ENCODE measurements at places on chromosomes 16 and 17. TPM values are rescaled to one million over a fixed set of nuclear protein-coding genes. Genes with fewer than 3 reads are reported as not detected.
A peak's percentile ranks its signal among the peaks of the same experiment; 100 is the strongest.

Gene IL21R
- 44.4 TPM for total RNA-seq

Gene OR1A1
- not detected for total RNA-seq

GRCh38 chr16:12395268-12395667 lies 408.4 kb downstream of the CPPED1 start:
- no peak for DNase-seq

- no peak for DNase-seq
Observed at GRCh38 chr16:22075776-22076175, 16.6 kb upstream of the VWA3A start.

GRCh38 chr17:867896-868489 lies 85.8 kb downstream of the MRM3 start:
- no peak for DNase-seq

DNA sequence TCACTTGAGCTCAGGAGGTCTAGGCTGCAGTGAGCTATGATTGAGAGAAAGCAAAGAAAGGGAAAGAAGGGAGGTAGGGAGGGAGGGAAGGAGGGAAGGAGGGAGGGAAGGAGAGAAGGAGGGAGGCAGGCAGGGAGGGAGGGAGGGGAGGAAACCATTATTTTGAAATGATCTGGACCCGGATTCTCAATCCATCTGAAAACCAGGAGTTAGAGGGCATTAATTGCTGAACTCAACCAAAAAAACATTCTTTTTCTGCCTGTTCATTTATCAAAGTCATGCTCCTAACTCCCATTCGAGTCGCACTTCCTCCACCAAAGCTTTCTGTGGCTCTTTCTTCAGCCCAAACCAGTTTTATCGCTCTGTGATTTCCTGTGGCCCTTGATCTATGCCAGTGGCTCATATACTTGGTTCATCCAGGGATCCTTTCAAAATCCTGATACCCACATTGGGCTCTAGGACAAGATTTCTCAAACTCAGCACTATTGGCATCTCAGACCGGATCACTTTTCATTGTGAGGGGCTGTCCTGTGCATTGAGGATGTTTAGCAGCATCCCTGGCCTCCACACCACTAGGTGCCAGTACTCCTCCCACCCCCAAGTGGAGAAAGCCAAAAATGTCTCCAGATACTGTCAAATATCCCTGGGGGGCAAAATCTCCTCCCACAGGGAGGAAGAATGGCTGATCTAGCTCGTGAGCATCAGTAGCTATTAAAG lies 38.2 kb downstream of the CMTM4 start:
- DNase-seq = no peak

DNA sequence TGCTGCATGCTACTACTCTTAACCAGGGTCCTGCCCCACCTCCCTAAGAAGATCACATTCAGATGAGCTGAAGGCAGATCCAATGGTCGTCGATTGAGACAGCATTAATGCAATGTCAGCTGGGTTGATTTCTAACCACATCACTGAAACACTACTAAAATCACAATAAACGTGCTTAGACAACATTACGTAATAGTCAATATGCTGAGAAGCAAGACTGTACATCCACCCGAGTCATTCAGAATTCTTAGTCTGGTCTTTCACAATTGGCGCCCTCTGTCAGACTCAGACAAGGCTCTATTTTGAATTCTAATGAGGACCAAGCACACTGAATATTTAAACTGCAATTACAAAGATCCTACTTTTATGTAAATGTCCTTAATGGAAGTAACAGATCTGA lies 205.2 kb downstream of the STX8 start:
- no peak for DNase-seq

DNA sequence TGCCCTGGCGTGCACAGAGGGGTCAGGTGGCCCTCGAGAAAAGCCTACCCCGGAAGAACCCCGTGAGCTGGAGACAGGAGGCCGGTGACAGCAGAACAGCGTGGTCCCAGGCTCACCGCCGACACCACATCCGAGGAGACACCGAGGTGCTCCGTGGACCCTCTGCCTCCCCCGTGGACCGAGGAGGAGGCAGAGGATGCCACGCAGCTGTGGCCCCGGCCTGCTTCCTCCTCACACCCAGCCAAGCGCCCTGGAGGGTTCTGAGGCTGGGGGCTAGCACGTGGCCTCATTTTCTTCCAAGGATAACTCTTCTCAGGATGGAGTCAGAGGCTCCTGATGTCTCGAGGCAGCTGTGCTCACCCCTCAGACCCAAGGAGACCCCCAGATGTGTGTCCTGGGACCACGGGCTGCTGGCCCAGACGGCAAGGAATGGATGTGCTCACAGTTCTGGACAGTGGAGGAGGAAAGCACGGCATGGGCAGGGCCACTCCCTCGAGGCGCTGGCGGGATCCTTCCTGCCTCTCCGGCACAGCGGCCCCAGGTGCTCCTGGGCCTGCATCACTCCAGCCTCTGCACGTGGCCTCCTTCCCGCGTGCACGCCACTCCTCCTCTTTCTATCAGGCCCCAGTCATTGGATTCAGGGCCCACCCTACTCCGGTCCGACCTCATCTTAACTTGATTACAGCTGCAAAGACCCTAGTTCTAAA lies 4.4 kb upstream of the PVALEF start:
- DNase-seq = no peak

DNA sequence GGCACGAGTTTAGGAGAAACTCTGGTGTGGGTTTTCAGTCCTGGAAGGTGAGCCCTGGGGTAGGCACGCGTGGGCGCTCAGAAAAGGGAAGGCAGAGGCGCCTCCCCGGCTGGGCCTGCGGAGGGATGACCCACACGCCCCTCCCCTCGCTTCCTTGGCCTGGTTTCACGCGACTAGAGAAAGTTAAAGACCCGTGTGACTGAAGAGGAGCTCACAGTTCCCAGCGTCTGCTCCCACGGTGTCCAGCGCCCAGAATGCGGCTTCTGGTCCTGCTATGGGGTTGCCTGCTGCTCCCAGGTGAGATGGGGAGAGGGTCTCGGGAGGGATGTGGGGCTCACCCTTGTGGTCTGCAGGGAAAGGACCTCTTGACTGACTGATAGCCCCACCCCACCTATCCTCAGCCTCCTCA lies at the start of gene CD300LG:
CD300LG (plus strand) TSS at position 214 of the 409 bp plus-strand sequence; CDS start at position 255, 41 bp downstream.
- DNase-seq = no peak

Gene GPR139
- not detected for total RNA-seq

Gene NOS2
- total RNA-seq = not detected

Gene HOXB13
- total RNA-seq = not detected

Gene PMP22
- not detected for total RNA-seq

Gene TMEM114
- not detected for total RNA-seq

Gene KRTAP2-1
- not detected for total RNA-seq

Gene RAMP2
- not detected for total RNA-seq

DNA sequence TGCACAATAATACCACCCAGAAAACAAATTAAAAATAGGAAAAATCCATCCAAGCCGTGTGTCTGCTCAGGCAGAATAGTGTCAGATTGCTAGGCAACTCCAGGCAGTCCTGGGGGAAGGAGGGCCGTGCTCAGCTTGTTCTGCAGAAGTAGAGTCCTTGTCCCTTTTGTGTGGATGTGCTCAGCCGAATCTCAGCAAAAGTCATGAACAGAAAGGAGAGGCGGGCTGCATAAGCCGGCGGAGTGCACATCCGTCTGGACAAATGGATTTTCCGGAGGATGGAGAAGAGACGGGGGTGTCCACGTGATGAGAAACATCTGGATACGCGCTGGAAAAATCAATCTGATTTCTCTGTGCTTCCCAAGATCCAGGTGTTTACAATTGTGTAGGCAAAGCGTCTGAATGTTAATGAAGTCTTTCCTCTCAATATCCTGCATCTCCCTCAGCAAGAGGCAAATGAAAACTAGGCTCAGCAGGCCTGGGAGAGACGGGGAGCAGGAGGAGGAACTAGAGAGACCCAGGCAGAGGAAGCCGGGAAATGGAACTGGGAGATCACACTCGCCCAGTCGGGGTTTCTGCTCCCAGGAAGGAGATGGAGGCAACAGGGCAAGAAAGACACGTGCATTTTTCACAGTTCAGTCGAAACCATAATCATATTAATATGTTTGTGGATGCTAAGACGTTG lies 7.7 kb upstream of the RBFOX3 start:
- no peak for DNase-seq

GRCh38 chr16:47599512-47599911 lies 138.4 kb downstream of the PHKB start:
- no peak for DNase-seq

- DNase-seq = no peak
Observed at GRCh38 chr17:36683387-36683786, 82.0 kb downstream of the MRM1 start.

GRCh38 chr16:22023505-22023904 lies 15.6 kb downstream of the MOSMO start:
- DNase-seq = no peak

DNA sequence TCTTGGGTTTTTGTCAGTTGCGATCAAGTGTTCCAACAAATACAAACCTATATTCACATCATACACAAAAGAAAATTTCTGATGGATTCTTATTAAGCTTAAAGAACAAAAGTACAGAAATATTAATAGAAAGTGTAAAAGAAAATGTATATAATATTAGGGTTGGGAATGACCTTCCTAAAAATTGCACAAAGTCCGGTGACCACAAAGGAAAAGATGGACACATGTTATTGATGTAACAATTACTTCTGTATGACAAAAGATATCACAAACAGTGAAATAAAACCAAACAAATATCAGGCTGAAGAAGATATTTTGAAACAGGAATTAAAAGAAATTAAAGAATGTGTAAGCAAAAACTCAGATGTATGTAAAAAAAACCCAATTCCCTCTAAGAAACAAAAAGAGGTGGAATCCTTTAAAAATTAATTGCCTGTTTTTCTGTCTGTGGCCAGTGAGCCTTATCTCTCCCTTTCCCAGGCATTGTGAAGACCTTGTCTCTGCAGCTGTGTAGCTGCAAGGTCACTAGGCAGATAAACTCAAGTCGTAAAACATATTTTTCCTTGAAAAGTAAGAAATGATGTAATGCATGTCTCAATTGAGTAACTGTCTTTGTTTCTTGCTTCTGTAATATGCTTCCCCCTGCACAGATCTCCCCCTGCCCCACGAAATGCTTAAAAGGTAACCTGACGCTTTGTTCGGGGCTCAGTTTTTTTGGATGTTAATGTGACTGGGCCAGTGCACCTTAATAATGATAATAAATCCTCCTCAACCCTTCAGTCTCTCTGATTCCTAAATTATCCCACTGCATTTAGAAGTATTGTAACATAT lies 2.8 kb downstream of the ST6GALNAC1 start:
- DNase-seq = no peak

DNA sequence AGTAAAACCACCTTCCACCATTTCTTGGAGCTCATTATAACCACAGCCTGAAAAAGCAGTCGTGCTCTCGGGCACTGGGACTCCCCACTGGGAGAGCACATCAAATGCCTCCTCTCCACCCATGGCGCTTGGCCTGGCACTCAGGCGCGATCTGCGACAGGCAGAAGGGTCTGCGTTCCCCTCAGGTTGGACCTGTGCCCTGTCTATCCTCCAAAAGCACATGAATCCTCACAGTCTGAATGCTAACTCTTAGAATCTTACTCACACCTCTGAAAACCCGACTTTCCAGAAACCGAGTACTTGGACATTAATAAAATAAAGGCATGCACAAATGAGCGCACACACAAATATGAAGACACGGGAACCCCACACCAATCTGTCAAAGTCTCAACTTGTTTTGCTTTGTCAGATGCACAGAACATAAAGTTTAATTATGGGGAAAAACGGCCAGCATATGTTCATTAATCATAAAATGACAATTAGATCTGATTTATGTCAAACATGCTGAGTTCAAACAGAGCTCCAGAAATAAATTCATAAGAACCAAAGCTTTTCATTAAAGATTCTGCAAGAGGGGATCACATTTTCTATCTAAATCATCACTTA lies 20.5 kb upstream of the FAAP100 start:
- DNase-seq = no peak

- DNase-seq = peak; percentile 79
Observed at GRCh38 chr16:10949424-10949970, 5.1 kb downstream of the CLEC16A start.

- no peak for DNase-seq
Observed at GRCh38 chr17:28702026-28702751, 9.5 kb downstream of the PROCA1 start.

DNA sequence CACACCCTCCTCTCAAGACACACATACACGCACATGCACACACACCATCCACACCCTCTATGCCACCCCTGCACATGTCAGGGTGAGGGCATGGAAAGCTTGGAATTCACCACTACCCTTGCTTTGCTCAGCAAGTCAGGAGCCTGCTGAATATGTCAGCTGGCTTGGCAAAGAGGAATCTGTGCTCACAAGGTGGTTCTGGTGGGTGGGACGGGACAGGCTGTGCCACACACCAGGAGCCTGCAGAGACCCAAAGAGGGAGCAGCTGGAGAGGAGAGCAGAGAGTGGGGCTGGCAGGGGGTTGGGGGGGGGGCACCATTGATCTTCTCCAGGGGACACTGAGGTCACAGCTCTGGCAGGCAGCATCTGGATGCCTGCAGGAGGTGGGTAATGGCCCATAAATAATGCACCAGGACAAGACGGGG lies 48.7 kb upstream of the NDRG4 start:
- DNase-seq = no peak

Gene KCNJ18
- not detected for total RNA-seq

Measured in activated CD4-positive, alpha-beta T cell treated with anti-CD3 and anti-CD28 coated beads, Interleukin-2, amount 10 ng/mL, durations not matched to agents 7 days and 5 days (primary cell).